ENCODE measurements at places on chromosomes 7 and 10.

GRCh38 chr7:68929781-68930261 lies 668.5 kb upstream of the AUTS2 start:
- DNase-seq, result no peak

DNA sequence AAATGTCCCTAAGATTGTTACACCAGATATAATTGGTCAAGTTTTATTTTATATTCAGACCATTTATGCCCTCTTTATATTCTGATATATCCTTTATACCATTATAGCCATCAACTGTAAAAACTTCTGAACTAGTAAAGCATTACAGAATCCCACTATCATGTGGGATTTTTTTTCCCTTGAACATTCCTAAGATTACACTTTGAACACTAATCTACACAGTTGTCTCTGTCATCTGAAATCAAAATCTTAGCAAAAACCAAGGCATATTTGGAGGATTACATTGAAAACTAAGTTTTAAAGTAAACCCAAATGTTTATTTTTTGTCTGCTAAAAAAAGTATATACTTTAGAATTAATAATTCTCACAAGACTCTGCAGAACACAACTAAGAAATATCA lies 116.2 kb upstream of the GPR22 start:
- no peak for DNase-seq

- DNase-seq, result no peak
Measured at GRCh38 chr10:117656385-117657367, 114.1 kb downstream of the EMX2 start.

- DNase-seq, result no peak
Measured at GRCh38 chr7:117781707-117782106, 91.5 kb downstream of the CTTNBP2 start.

DNA sequence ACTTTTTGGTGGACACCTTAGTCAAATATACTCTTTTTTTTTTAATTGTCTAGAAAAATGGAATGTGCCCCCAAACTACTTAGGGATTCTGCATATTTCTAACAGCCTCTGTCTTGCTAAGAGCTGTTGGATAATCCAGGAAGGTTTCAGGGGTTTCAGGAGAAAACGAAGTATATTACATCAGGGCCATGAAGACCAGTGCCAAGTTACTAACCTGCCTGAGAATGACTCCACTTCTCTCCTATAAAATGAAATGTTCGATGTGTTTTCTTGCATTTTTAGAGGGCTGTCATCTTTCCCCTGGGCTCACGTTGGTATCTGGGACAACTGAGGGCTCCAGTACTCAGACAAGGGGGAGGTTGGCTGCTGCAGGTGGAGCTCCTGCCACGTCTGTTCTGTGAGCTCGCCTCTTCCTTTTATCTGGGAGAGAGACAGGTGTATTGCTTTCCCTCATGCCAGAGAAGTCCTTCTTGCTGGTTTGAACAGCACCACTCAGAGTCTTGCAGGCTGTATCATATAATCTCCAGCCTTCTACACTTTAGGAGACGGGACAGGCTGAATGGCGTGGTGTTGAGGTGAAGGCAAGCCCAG lies 71.3 kb downstream of the CAMK1D start:
- DNase-seq, result no peak

All from B cell (primary cell).